ENCODE measurements at places on chromosomes 4 and X.
A peak's percentile ranks its signal among the peaks of the same experiment; 100 is the strongest.

DNA sequence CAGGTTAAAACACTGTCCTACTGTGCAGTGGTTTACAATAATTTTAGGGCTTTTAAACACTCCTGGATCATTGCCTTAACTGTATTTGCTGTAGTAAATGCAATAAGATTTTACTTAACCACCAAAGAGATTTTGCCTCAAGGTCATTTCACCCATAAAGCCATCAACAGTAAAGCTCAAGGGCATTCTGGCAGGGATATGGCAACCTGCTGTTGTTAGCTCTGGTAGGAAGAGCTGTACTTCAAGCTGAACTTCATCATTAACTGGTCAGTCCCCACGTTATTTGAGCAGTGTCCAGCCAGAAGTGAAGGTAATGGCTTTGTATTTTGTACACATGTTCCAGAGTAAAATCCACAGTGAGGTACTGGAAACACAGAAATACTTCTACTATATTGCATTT is 26.9 kb upstream of the MAOA start:
- no peak for DNase-seq

GRCh38 chr4:48813964-48814363 is 16.9 kb upstream of the OCIAD1 start:
- DNase-seq, result no peak

- no peak for DNase-seq
These were observed 61.0 kb downstream of the HPRT1 start for GRCh38 chrX:134520860-134521390.

GRCh38 chr4:71945791-71946190 is 86.0 kb upstream of the NPFFR2 start:
- DNase-seq, result no peak

DNA sequence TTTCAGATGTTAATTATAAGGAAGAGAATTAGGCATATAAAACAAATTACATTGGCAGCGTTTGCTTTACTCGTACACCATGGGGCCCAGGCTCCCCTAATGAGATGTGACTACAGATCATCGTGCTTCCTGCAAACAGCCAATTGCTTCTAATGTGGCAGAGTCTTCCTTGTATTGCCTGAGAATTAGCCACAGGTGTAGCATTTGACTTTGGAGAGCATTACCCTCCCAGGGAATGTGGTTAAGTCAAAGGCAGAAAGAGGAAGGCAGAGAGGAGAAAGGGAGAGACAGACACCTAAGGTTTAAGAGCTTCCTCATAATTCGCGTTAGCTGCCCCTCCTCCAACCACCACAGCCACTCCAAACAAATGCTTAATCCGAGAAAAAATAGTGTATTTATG is 97.0 kb downstream of the MID1IP1 start:
- no peak for DNase-seq

GRCh38 chrX:63743596-63743995 is 41.4 kb downstream of the ARHGEF9 start:
- DNase-seq, result no peak

GRCh38 chr4:33739884-33740632 is 2504.3 kb downstream of the ARAP2 start:
- DNase-seq, result no peak

DNA sequence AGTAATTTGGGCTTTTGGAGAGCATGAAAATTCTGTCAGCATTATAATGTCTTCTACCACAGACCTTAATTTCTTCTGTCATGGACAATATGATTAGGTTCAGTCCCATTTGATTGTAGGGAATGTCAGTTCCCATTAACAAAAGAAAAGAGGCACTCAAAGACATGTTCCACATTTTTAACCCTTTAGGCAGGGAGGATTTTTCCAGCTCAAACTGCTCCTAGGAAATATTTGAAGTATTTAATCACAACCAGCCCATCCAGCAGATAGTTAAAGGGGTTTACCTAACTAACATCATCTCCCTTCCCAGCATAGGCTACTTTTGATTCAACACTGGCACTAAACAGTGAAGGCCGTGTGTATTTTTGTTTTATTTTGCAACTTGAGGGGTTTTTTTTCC is 256.0 kb downstream of the DHX15 start:
- no peak for DNase-seq

DNA sequence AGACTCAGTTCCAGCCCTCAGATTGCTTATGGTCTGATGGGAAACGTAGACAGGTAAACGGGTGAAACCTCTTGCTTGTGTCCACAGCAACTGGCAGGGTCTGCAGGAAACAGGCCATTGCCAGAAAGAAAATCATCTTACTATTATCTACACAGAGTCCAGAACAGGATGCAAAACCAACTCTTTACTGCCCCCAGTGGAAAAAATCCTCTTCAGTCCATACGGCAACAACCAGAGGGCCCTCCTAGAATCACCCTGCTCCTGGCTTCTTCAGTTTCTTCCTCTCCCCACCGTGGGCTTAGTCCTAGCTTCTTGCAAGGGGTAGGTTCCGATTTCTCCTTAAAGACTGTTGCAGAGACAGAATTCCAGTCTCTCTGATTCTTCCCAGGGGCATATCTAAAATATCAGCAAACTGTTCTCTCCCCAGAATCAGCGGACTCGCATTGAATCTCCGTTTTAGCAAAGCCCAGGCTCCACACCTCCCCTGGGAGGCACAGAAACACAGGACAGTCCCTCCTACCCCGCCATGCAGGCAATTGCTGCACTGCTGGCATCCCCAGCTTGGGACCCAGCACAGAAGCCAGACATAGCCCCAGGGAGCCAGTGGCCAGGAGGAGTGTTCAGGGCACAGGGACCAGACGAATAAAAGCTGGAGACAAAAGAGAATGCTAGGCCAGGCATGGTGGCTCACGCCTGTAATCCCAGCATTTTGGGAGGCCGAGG is 41.0 kb upstream of the SH3RF1 start:
- no peak for DNase-seq

DNA sequence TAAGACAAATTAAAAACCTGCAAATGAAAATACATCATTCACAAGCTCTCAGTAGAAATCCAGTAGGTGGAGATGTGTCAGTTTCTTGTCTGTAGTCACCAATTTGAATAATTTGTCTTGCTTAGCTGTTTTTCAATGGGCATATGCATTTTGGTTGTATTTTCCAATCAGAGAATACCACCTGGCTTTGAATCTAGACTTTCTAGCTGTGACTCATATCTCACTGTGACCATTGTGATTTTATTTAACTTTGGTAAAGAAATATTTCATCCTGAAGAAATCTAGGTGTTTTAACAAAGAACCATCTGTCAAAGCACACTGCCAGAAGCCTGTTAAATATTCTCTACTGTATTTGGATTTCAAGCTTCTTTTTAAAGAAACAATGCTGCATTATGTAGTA is 1650.6 kb upstream of the IGFBP7 start:
- no peak for DNase-seq

- no peak for DNase-seq
These were observed 53.4 kb upstream of the ATP8A1 start for GRCh38 chr4:42710329-42710728.

- DNase-seq, result no peak
These were observed 4.4 kb downstream of the GPRIN3 start for GRCh38 chr4:89303177-89303576.

DNA sequence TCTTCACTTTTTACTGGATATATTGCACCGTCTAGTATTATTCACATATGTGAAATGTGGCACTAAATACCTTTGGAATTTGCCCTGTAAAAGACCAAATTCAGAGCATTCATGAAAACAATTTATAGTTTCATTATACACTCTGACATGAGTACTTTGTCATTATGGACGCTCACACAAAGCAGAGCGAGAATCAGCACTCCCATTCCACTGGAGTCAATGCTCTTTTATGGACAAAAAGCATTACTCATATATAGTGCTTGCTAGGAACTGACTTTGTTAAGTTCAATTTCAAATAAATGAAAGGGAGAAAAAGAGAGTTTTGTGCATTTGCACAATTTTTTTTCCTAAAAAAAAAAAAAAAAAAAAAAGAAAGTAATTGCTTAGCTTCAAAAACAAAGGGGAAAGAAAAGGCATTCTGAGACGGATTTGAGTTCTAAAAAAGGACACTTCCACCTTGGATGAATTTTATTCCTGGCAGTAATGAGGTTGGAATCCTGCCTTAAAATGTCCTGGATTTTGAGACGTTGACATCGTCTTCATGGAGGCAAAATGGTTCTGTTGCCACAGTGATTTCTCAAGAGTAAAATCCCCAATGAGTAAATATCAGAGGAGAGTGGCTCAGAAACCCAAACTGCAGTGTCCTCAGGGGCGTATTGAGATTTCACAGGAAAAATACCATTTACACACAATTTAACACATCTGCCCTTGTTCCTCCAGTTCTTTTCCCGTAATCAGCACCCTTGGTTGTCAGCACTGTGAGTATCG is 34.8 kb downstream of the CCDC149 start:
- DNase-seq, result no peak

GRCh38 chr4:151991884-151992167 is 231.0 kb upstream of the GATB start:
- no peak for DNase-seq

GRCh38 chr4:33013282-33013681 is 2293.1 kb downstream of the PCDH7 start:
- DNase-seq, result no peak

DNA sequence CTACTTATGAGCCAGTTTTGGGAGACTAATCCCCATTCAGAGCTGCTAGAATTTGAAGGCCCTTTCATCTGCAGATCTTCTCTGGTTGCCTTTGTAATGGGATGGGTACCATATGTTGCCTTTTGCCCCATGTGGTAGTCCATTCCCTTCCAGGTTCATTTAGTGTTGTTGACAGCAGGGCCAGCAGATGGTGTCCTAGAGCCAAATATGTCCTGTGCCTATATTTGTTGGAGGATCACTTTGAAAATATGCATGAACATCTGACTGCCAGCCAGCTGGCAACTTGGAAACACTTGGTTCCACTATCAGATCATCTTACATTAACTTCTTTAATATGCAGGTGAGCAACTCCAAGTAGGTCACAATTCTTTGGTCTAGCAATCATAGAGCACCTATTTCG is 30.4 kb downstream of the CFAP299 start:
- DNase-seq, result peak; percentile 28

DNA sequence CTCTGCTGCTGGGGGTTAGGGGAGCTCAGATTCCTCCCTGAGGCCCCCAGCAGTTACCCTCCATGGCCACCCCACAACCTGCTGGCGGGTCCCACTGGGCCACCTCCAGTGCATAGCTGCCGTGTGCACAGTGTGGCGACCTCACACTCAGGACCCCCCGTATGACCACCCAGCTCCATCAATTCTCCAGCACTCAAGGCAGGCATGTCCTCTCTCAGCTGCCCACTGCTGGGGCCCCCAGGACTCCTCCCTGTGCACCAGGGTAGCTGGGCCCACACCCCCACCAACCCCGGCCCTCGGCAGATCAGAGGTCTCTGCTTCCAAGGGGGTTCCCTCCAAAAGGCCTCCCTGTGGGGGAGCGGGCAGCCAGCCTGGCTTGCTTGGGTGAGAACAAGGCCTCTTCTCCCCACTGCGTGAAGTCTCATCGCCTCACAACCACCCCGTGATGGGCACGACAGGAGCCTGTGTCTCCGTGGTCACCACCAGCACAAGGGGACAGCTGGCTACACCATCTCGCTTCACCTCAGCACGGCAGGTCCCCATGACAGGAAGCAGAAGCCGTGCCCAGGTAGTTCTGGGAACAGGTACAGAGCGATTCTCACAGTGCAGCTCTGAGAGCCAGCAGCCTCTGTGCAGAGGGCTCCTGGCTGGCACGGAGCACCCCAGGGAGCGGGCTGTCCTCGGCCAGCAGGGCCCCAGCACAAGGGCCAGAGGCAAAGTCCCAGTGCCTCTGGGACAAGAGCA is 4.6 kb upstream of the HAUS3 start:
- no peak for DNase-seq

- no peak for DNase-seq
These were observed 11.6 kb upstream of the PYURF start for GRCh38 chr4:88535090-88535755.

DNA sequence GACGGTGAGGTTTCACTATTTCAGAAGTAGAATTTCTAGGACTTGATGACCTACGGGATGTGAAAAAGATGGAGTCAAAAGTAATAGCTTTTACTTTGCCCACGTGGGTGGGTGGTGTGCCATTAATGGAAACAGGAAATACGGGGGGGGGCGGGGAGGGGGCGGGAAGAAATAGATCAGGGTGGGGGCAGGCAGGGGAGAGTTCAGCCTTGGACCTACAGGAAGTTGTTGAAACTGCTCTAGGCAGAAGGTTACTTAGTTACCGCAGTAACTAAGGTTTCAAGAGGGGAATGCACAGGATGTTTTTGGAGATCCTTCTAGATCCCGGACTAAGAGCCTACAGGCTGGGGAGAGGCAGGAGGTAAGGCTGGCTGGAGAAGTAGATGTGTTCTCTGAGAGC is 3.6 kb upstream of the FHL1 start:
- DNase-seq, result no peak

- DNase-seq, result no peak
These were observed 135.3 kb downstream of the SHROOM3 start for GRCh38 chr4:76570141-76570973.

- DNase-seq, result no peak
These were observed 13.0 kb downstream of the SMARCA1 start for GRCh38 chrX:129510331-129510730.

DNA sequence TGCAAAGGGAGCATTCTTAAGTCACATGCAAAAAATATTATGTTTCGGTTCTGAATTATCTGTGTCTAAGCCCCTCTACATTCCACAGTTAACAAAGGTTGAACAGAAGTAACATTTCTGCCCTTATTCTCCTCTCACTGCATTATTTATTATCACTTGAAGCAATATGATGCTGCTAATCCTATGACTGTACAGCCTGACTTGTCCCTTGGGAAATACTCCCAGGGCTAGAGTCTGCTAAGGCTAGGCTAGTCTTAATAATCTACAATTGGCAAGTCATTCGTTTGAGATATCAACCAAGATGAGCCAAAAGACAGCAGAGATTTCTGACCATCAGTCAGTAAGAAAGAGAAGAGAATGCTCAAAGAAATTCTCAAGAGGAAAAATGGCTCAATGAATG is 226.9 kb upstream of the HCCS start:
- DNase-seq, result no peak

DNA sequence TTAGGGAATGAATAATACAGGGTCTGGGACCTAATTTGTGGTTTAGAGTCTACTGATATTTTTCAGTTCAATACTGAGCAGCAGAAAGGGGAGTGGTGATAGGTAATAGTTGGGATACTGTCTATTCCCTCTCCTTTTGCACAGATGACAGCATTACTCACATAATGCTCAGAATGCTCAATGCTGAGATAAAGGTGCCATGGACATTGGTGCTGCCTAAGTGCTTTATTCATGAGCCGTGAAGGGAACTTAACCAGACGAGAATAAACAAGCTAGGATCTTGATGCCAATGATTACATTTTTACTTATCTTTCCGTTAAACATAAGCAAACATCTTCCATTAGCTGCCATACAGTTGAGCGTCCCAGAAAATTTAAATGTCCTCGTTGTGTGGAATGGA is 75.6 kb downstream of the STK32B start:
- no peak for DNase-seq

- no peak for DNase-seq
These were observed 1.2 kb downstream of the SPCS3 start for GRCh38 chr4:176320976-176321361.
